ENCODE measurements at places on chromosomes 16 and 17.

DNA sequence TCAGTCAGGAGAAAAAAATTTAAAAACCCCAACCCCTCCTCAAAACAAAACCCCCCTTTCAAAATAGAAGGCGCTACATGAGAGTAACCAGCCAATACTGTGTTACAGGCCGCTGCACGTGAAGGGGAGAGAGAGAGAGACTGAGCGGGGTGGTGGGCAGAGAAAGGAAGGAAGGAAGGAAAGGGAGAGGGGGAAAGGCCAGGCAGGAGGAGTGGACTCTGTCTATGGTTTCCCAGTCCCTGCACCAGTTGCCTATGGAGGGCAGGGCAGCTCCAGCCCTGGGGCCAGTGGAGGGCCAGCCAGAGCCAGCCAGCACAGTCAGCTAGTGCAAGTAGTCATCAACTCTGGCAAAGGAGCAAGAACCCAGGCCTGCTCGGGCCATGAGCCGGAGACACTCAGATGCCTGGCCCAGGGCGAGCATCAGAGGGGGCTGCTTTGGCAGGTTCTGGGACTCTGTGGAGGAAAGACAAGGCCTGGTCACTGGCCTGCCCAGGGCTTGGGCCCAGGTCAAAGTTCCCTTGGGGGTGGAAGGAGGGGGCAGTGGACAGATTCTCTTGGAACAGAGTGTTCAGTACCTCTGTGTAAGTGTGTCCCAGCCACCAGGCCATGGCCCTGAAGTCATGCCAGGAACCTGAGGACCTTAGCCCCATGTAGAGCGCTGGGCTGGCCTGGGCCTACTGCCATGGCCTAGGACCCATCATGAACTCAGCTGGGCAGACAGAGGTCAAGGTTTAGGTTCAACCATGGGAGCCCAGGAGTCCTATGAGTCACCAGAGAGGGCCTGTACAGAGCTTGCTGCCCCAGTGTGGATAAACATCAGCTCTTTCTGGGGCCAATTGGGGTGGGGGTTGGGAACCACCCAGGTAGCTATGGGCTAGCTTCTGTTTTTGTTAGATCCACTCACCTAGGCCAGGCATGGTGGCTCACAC, 7.3 kb upstream of the GFOD2 start:
- DNase-seq = no peak

DNA sequence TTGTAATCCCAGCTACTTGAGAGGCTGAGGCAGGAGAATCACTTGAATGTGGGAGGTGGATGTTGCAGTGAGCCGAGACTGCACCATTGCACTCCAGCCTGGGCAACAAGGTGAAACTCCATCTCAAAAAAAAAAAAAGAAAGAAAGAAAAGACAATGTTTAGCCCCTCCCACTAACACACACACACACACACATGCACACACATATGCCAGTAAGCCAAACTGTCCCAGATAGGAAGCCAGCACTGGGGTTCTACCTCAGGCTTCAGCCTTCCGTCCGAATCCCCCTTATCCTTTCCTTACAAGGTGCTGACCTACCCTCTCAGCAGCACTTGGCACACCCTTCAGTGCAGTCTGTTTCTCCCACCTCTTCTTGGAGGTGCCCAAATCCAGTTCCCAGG, 8.7 kb upstream of the KCNH6 start:
- no peak for DNase-seq

- DNase-seq = no peak
Measured at GRCh38 chr16:31010585-31011325, at the start of gene STX1B. Gene STX1B (minus strand): TSS chr16:31010638. CDS start chr16:31010396, 242 bp downstream.

DNA sequence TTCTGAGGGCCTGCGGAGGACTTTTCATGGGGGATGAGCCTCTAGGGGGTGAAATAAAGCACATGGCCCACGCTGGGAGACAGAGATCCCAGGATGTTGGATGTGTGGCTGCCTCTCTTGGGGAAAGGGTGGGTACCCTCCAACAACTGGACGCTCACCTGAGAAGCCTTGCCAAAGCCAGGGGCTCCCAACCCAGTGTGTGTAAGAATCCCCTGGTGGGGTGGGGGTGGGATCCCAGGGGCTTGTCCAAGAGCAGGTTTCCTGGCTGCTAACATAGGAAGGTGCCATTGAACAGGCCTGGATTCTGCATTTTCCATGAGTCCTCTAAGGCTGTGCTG, 587 bp downstream of the SNX20 start:
- no peak for DNase-seq

DNA sequence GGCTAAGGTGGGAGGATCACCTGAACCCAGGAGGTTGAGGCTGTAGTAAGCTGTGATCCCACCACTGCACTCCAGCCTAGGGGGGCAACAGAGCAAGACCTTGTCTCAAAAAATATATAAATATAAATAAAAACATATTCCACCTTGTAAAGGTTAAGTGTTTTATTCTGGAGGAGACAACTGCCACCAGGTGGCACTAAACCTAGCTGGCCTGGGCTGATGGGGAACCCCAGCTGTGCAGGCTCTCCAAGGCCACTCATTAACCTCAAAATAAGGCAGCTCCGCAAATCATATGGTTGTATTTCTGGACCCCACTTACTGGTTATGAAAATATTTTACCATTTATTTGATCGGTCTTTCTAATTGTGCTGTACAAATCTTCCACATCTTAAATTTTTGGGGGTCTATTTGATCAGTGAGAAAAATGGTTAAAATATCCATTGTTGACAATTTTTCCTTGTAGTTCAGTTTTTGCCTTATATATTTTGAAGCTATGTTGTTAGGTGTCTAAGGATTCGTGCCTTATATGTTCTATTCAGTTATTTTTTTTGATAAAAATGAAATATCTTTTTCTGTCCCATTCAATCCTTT, 8.5 kb upstream of the ICAM2 start:
- DNase-seq = no peak

DNA sequence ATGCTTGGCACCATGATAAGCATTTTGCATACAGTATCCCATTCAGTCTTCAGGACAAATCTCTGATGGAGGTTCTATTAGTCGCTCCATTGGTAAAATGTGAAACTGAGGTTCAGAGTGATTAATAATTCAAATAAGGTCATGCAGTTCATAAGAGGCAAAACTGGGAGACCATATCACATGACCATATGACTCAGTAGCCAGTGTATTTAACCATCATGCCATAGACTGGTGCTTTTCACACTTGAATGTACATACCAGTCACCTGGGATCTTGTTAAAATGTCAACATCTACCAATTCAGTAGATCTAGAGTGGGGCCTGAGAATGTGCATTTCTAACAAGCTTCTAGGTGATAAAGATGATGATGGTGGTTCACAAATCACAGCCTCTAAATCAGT, 4.3 kb downstream of the ACSM3 start:
- no peak for DNase-seq

GRCh38 chr17:29572691-29573557, 4.4 kb downstream of the TP53I13 start:
- DNase-seq = no peak

DNA sequence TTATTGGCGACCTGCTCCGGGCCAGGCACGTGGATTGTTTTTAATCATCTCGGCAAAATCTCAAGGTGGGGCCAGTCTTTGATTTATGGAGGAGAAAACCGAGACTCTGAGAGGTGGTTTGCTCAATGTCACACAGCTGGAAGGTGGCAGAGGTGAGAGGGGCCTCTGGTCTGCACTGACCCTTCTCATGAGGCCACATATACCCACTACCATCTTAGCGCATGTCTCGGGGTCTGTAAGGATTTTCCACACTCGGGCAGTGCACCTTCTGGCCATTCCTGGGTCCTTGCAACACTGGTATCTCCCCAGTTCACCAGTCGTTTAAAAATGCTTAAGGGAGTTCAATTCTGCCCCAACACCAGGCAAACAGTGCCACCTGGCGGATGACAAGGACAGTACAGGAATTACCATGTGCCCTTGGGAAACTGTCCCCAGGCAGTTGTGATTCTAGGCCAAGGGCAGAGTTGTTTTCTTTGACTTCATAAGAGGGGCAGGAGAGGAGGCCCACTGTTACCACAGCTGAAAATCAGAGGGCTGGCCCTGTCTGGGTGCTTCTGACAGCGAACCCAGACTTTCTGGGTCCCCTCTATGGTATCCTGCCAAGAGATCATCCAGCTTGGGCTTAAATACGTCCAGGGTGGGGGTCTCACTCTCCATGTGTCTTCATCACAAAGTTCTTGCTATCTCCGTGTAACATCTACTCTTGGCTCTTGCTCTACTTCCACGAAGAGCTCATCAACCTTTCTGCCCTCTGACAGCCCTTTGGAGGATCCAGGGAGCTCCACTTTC, 39.4 kb upstream of the RAI1 start:
- no peak for DNase-seq

GRCh38 chr16:2473446-2473926, 1.4 kb upstream of the TBC1D24 start:
- no peak for DNase-seq

DNA sequence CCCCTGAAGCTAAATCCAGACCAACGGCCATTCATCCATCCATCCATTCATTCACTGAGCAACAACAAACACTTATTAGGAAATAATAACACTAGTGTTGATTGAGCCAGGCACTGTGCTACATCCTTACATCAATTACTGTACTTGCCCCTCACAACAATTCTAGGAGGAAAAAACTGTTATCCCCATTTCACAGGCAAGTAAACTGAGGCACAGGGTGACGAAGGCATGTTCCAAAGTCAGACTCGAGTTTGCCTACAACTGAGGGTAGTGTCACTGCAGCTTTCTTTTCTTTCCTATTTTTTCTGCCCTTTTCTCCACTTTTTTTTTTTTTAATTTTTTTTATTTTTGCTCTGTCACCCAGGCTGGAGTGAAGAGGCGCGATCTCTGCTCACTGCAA, 11.2 kb upstream of the MYLK3 start:
- DNase-seq = no peak

- no peak for DNase-seq
Measured at GRCh38 chr17:80763293-80763867, 218.7 kb downstream of the RPTOR start.

- no peak for DNase-seq
Measured at GRCh38 chr17:50288306-50288705, 14.0 kb downstream of the TMEM92 start.

Measured in DMS153 (cell line).